Activated CD4-positive, alpha-beta memory T cell treated with anti-CD3 and anti-CD28 coated beads, Interleukin-2, amount 10 ng/mL, durations not matched to agents 7 days and 5 days (primary cell): ENCODE measurements at places on chromosomes 7 and 10. TPM values are rescaled to one million over a fixed set of nuclear protein-coding genes. Genes with fewer than 3 reads are reported as not detected.

Gene PRLHR
- total RNA-seq = not detected

Gene LLCFC1
- not detected for total RNA-seq

DNA sequence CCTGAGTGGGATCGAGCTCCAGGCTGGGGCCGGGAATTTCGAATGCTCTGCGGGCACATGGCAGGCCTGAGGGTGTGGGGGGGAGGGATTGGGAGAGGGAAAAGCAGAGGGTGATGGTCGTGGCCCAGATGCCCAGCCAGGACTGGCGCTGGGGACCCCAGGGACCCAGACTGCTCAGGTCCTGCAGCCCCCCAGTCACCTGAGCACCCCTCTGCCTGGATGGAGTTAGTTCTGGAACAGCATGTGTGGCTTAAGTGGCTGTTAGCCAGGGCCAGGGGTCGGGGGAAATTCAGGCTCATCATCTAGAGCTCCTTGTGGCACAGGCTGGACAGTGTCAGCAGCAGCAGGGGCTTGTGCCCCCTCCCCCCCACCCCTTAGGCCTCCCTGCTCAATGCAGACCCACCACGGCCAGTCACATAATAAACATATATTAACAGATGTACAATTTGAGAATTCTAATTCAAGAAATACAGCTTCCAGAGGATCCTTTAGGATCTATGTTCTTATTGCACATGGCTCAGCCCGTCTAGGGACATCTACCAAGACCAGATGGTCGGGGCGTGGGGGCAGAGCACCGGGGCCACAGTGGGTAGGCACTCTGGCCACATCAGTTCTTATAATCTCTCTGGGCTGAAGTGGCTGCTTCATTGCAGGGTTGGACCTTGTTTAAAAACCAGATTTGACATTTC lies 22.2 kb downstream of the DNAJB12 start:
- no peak for DNase-seq

Gene KLLN
- total RNA-seq = 0.95 TPM
